ENCODE measurements at places on chromosomes 16 and 17. TPM values are rescaled to one million over a fixed set of nuclear protein-coding genes. Genes with fewer than 3 reads are reported as not detected.

CTRL gene
- total RNA-seq, result 1.6 TPM

TMEM204 gene
- total RNA-seq, result not detected

KPNA2 gene
- total RNA-seq, result 288 TPM

HIC1 gene
- total RNA-seq, result 2.0 TPM

DDX5 gene
- 450 TPM for total RNA-seq

DPH1 gene
- 47.9 TPM for total RNA-seq

CCL7 gene
- total RNA-seq, result not detected

ADAMTS18 gene
- total RNA-seq, result not detected

CLDN7 gene
- total RNA-seq, result 180 TPM

EXOC3L1 gene
- not detected for total RNA-seq

TBC1D3B gene
- 4.3 TPM for total RNA-seq

ALDOC gene
- total RNA-seq, result 72.9 TPM

All from PC-3 (cell line).